ENCODE measurements at places on chromosomes 3 and 15.
A peak's percentile ranks its signal among the peaks of the same experiment; 100 is the strongest.

DNA sequence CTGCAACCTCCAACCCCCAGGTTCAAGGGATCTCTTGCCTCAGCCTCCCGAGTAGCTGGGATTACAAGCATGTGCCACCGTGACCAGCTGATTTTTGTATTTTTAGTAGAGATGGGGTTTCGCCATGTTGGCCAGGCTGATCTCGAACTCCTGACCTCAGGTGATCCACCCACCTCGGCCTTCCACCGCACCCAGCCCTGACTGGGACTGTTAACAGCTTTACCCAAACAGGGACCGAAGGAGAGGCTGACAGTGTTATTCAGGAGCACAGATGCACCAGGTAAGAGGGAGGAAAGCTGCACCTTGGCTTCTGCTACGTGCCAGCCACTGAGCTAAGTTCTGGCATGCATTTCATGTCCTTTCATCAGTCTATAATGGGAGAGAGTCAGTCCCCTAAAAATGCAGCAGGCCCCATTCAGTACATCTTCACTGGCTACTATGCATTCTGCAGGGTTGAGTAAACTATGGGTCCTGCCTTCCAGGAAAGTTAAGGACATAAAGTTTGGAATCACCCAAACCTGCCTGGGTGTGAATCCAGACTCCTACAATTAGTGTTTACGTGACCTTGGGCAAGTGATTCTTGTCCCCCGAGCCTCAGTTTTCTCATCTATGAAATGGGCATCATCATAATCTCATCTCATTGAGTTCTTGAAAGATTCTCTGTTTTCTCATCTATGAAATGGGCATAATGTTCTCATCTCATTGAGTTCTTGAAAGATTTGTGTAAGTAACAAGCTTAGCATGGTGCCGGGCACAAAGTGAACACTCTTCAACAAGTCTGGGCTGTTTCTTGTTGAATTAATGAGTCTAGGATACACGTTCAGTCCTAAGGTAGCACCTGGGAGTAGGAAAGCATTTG is 82.2 kb downstream of the CPN2 start:
- DNase-seq = no peak
- no peaks in the 10 kb centered on the region for H3K36me3 ChIP-seq
- no peaks in the 10 kb centered on the region for H3K27me3 ChIP-seq
- H3K4me3 ChIP-seq = no peak overlapping the region

GRCh38 chr3:189792046-189792929 is 161.1 kb downstream of the TP63 start:
- no peak overlapping the region for H3K27ac ChIP-seq
- peaks cover 4% of the 10 kb centered on the region for H3K4me1 ChIP-seq
- no peaks in the 10 kb centered on the region for H3K36me3 ChIP-seq
- DNase-seq = no peak
- no peak overlapping the region for H3K4me3 ChIP-seq

DNA sequence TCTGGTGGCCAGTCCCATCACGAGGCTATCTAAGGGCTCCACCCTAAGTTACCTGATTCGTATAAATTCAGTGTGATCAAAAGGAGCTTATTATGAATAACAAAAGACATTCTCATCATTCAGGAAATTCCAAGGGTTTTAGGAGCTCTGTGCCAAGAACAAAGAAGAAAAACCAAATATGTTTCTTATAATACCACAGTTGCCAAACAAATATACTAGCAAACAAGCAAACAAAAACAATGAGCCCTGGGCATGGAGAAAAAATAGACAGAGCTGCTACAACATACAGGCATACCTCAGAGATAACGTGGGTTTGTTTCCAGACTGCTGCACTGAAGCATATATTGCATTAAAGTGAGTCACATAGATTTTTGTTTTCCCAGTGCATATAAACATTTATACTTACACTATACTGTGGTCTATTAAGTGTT is 20.2 kb upstream of the CFAP161 start:
- no peak overlapping the region for H3K4me3 ChIP-seq
- H3K27ac ChIP-seq = no peak overlapping the region
- no peaks in the 10 kb centered on the region for H3K4me1 ChIP-seq
- DNase-seq = no peak

- no peak for DNase-seq
- H3K4me3 ChIP-seq = no peak overlapping the region
- H3K27me3 ChIP-seq = no peaks in the 10 kb centered on the region
- H3K36me3 ChIP-seq = no peaks in the 10 kb centered on the region
- no peaks in the 10 kb centered on the region for H3K4me1 ChIP-seq
Observed at GRCh38 chr3:137111497-137111896, 153.7 kb downstream of the IL20RB start.

DNA sequence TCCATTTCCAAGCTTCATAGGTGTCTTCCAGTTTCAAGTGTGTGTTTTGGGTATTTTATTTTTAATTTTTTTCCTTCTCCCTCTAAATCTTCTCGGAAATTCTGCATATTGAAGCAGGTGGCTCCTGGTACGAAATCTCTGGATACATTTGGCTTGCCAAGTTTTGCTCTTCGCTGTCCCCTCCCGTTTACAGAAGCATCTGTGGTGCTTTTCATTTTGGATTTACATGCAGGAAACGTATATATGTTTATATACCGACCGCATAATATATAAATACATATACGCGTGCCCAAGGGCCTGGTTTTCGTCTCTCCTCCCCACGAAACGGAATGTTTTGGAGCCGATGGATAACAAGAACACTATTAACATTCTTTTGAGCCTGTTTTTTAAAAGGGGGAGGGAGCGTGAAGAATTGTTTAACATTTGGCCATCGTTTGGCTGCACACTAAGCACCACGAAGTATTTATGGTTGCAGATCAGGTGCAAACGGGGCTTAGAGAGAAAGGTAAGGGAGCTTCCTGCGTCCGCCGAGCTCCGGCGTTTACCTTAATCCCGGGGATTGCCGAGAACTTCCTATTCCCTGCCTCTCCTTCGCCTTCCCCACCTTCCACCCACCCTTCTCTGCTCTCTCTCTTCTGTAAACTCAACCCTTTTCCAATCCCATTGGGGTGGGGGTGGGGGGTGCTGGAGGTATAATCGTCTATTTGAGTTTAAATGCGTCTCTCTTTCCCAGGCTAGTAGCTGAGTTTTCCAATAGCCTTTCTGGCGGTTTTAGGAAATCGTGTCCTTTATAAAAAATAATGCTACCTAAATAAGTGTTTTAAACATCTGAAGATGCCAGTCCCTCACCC is 1.1 kb upstream of the NLGN1 start:
- peak overlapping the region; percentile 58 for H3K4me3 ChIP-seq
- DNase-seq = no peak
- no peak overlapping the region for H3K27ac ChIP-seq
- H3K27me3 ChIP-seq = peaks cover 2% of the 10 kb centered on the region

DNA sequence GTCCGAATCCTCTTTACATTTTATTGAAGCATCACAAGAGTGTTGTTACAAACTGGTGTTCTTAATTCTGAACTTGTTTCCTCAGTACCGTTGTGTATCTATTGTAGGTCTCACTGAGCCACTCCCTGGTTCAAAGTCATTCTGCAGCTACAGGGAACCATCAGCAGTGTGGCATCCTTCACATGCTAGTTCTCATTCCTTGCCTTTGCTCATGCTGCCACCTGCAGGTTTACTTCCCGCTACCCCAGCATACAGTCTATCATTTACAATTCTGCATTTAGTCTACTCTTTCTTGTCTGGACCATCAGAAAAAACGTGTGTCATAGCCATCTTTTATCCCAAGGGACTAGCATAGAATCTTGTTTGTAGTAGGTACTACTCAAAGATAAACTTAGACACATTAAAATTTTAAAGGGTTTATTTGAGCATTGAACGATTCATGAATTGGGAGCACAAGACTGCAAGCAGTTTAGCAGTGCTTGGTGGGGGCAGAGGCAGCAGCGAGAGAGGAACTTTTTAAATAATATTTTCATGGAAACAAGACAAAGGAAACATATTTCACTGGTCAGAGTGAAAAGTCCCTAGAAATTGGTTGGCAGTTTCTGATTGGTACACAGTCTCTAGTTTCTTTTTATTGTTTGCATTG is 402.1 kb downstream of the CADM2 start:
- no peak overlapping the region for H3K4me3 ChIP-seq
- peak; percentile 60 for DNase-seq
- H3K4me1 ChIP-seq = no peaks in the 10 kb centered on the region

DNA sequence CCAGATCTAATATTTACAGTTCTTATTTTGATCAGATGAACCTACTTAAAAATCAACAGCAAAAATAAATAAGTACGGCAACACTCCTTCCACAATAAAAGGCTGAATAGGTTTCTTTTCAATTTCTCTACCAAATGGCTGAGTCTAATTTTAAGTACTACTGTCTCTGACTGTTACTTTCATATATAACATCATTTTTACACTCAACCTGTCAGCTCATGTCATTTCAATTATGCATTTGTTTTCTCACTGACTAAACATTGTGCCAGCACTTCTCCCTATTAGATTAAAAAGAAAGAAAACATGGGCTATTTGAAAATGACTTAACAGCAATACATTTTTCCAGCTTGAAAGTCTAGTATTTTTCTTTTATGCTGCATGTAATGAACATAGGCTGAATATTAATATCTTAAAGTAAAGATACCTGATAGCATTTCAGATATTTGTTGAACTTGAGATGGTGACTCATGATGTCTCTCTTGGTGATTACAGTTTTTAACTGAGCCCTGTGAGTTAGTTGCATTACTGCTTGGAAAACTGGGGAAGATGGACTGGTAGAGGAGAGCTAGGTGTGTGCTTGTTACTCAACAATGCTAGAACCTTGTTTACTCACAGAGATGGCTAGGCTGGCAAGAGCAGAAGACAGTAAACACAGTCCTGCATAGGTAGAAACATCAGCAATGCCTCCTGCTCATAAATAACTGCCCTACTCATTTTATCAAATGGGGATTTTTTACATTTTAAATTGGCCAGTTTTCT is 73.9 kb downstream of the PEX5L start:
- H3K4me3 ChIP-seq = no peak overlapping the region
- H3K36me3 ChIP-seq = no peaks in the 10 kb centered on the region
- H3K27me3 ChIP-seq = no peaks in the 10 kb centered on the region
- no peaks in the 10 kb centered on the region for H3K4me1 ChIP-seq
- no peak for DNase-seq

- H3K27ac ChIP-seq = no peak overlapping the region
- no peaks in the 10 kb centered on the region for H3K4me1 ChIP-seq
- H3K4me3 ChIP-seq = no peak overlapping the region
- no peak for DNase-seq
Observed at GRCh38 chr3:37953707-37954394, 36.7 kb upstream of the VILL start.

- DNase-seq = no peak
- no peaks in the 10 kb centered on the region for H3K27me3 ChIP-seq
- H3K27ac ChIP-seq = no peak overlapping the region
- H3K36me3 ChIP-seq = no peaks in the 10 kb centered on the region
- no peaks in the 10 kb centered on the region for H3K4me1 ChIP-seq
Observed at GRCh38 chr3:99111235-99111634, 209.7 kb upstream of the DCBLD2 start.

GRCh38 chr15:51103330-51103729 is 8.6 kb upstream of the TNFAIP8L3 start:
- no peaks in the 10 kb centered on the region for H3K4me1 ChIP-seq
- H3K4me3 ChIP-seq = no peak overlapping the region
- H3K36me3 ChIP-seq = no peaks in the 10 kb centered on the region
- no peak for DNase-seq
- no peak overlapping the region for H3K27ac ChIP-seq

DNA sequence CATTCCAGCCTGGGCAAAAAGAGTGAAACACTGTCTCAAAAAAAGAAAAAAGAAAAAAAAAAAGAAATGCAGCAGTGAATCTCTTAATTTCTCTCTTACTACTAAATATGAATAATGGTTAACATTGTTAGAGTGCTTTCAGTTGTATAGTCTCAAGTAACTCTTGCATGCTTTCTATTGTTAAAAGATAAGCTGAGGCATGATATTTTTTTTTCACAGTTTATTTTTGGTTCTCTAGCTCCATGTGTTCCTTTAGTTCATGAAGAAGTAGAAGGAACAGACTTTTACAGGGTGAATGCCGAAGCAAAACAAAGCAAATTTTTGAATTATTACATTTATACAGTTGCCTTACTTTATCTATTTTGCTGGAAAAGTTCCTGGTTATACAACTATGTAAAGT is 1180.9 kb downstream of the OTOL1 start:
- no peaks in the 10 kb centered on the region for H3K4me1 ChIP-seq
- H3K27me3 ChIP-seq = no peaks in the 10 kb centered on the region
- H3K4me3 ChIP-seq = no peak overlapping the region
- no peak for DNase-seq
- H3K27ac ChIP-seq = no peak overlapping the region

GRCh38 chr3:193589129-193589528 is 3.9 kb upstream of the OPA1 start:
- no peak overlapping the region for H3K4me3 ChIP-seq
- H3K27me3 ChIP-seq = no peaks in the 10 kb centered on the region
- DNase-seq = no peak
- no peak overlapping the region for H3K27ac ChIP-seq
- H3K36me3 ChIP-seq = no peaks in the 10 kb centered on the region

DNA sequence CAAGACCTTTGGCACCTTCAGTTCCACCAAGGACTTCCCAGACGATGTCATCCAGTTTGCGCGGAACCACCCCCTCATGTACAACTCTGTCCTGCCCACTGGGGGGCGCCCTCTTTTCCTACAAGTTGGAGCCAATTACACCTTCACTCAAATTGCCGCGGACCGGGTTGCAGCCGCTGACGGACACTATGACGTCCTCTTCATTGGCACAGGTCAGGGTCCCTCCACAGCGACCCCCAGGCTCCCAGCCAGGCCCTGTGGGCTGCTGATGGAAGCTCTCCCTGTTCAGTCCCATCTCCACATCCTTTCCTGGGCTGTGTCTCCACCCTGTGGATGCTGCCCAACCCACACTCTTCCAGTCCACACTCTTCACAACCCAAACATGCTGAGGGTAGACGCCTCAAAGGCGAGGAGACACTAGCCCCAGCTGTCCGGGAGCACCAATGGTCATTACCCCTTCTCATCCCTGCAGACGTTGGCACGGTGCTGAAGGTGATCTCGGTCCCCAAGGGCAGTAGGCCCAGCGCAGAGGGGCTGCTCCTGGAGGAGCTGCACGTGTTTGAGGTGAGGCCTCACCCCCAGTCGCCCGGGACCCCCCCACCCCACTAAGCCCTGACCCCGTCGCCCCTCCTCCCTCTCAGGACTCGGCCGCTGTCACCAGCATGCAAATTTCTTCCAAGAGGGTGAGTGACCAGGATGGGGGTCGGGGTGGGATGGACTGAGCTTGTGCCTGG is 4.3 kb upstream of the LSMEM2 start:
- peak; percentile 70 for DNase-seq
- H3K4me3 ChIP-seq = no peak overlapping the region
- H3K4me1 ChIP-seq = peaks cover 41% of the 10 kb centered on the region
